ENCODE measurements at places on chromosomes 11 and 22.

DNA sequence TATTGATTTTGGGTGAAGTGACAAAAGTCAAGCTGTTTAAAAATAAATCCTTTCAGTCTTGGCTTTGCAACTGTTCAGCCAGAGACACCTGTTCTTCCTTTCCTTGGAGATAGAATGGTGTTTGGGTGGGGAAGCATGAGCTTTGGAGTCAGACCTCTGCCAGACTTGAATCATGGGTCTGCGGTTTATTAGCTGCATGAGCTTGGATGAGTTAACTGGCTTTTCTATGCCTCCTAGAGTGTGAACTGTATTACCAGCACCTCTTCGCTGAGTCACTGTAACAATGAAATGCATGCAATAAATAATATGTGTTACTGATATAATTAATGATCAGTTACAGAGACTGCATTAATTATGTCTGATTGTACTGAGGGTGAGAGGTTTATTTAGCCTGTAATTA is 13.5 kb upstream of the MYEOV start:
- no peak for DNase-seq

DNA sequence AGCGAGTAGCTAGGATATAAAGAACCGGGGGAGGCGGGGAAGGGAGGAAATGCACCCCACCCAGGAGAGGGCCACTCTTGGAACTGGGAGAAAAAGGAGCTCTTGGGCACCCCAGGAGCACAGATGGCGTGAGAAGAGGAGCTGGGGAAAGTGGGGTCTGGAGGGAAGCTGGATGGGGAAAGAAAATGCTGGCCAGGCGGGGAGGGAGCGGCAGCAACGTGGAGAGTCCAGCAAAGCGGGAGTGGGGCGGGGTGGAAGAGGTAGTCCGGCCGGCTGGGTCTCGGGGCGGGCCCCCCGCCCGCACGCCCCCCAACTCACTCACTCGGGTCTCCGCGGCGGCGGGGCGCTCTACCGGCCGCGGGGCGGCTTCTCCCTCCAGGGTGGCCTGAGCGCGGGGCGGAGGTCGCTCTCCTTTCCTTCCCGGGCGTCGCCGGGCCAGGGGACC is 522 bp downstream of the TOB2 start:
- DNase-seq, result no peak

DNA sequence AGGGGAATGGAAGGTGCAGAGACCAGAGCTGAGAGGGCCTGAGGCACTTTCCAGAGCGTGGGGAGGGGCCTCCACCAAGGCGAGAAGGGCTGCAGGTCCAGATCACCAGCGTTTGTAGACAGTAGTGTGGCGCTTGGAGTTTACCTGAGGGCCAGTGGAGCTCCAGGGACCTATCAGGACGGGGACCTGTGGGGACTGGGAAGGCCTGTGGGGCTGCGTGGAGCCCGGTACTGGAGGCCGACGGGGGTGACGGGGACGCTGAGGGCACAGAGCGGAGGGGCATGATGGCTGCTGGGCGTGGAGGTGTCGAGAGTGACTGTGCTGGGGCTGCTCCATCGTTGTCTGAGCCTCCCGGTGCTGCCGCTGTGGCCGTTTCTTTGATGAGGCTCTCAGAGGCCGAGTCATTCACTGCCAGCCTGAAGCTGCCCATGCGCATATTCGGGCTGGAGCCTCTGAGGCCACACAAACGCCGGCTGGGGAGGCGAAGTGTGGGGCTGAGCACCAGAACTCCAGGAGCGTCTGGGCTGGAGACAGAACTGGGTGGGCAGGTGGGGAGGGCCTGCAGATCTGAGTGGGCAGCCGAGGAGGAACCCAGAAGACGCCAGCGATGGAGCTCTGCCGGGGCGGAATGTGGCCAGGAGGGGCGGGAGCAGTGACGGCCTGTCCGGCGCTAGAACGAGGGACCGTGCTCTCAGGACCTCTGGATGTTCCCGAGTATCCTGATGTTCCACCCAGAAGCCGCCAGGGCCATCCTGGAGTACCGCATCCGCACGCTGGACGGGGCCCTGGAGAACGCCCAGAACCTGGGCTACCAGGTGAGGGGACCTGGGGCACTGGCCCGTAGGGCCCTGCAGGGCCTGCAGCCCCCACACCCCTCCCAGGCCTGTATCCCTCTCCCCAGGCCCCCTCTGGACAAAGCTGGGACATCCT is 2.6 kb downstream of the PGGHG start:
- no peak for DNase-seq

- no peak for DNase-seq
Observed at GRCh38 chr11:134044514-134045284, 24.2 kb upstream of the JAM3 start.

- DNase-seq, result no peak
Observed at GRCh38 chr11:58900479-58901420, 38.5 kb upstream of the GLYATL1 start.

DNA sequence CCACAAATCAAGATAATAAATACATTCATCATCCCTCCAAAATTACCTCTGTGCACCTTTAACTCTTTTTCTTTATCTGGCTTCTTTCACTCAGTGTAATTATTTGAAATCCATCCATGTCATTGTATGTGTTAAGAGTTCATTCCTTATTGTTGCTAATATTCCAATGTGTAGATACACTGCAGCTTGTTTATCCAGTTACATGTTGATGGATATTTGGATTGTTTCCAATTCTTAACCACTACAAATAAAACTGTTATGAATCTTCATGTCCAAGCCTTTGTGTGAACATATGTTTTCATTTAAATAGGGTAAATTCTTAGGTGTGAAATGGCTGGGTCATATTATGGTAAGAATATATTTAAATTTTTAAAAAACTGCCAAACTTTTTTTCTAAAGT is 323.3 kb upstream of the NCAM1 start:
- no peak for DNase-seq

- DNase-seq, result no peak
Observed at GRCh38 chr22:44664149-44664548, 37.9 kb upstream of the PRR5 start.

- no peak for DNase-seq
Observed at GRCh38 chr11:6717426-6717825, 34.3 kb upstream of the MRPL17 start.

- DNase-seq, result no peak
Observed at GRCh38 chr11:68457898-68458249, 2.7 kb upstream of the PPP6R3 start.

- no peak for DNase-seq
Observed at GRCh38 chr11:72238040-72238450, 5.9 kb downstream of the PHOX2A start.

- no peak for DNase-seq
Observed at GRCh38 chr22:24401931-24402367, 25.4 kb upstream of the ADORA2A start.

GRCh38 chr11:77966338-77966737 is 28.1 kb downstream of the INTS4 start:
- no peak for DNase-seq

DNA sequence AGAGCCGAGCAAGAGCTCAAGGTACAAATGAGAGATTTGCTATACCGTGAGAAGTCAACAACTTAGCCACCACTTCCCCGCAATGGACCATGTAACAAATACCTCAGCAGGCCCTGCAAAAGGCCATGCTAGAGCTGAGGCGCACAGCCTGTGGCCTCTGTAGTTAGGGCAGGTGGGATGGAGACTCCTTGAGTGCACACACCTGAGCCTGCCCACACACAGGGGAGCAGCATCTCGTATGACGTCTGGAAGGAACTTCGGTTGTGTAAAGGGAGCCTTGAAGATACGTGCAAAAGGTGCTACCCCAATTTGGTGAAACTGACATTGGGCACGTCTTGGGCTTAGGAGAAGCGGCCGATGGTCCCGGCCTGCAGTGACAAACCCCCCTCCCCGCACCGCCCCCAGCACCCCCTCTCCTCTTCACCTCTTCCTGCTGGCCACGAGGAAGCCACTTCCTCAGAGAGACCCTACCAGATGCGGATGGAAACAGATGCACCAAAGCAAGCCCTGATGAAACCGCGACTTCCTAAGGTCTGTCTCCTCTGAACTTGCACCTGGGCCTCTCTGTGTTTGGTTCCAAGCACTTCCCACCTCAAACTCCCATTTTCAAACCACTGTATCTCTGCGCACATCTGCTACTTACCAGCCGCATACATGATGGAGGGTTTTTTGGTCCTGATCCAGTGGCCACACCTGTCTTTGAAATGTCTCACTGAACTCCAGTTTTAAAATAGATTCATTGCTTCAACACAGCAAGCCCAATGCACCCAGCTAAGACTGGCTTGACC is 10.6 kb downstream of the CDPF1 start:
- no peak for DNase-seq

- no peak for DNase-seq
Observed at GRCh38 chr22:41920271-41920976, 5.5 kb upstream of the SHISA8 start.

DNA sequence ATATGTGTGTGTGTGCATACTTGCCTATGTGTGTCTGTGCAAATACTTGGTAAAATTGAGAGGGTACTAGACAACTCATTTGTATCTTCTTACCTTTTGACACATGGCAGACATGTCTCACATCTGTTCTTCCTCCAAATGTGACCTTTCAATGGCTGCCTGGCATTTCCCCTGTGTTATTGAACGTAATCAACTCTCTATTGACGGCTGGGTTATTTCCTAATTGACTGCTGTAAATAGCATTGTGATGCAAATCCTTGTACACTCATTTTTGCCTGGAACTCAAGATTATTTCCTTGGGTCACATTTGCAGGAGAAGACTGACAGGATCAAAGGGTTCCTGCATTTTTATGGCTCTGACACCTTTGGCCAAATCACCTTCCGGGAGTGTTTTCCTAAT is 37.4 kb downstream of the KCNQ1 start:
- DNase-seq, result no peak

GRCh38 chr11:1623716-1624115 is 1.8 kb upstream of the KRTAP5-4 start:
- DNase-seq, result no peak

DNA sequence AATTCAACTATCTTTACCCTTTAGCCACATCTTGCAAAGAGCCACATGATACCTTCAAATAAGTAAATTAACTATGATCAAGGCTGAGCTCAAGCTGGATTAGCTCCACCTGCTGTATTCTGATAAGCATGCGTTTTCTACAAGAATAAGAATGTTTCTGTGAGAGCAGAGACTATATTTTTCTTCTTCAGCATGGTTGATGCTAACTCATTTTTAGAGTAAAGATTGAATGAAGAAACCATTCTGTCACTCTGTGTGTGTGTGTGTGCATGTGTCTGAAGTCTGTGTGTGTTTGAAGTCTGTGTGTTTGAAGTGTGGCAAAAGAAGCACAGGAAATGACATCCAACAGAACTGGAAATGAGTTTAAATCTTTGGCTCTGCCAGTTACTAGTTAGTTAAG is 12.0 kb upstream of the LAYN start:
- DNase-seq, result no peak

- DNase-seq, result no peak
Observed at GRCh38 chr11:76244316-76244851, 38.1 kb upstream of the WNT11 start.

DNA sequence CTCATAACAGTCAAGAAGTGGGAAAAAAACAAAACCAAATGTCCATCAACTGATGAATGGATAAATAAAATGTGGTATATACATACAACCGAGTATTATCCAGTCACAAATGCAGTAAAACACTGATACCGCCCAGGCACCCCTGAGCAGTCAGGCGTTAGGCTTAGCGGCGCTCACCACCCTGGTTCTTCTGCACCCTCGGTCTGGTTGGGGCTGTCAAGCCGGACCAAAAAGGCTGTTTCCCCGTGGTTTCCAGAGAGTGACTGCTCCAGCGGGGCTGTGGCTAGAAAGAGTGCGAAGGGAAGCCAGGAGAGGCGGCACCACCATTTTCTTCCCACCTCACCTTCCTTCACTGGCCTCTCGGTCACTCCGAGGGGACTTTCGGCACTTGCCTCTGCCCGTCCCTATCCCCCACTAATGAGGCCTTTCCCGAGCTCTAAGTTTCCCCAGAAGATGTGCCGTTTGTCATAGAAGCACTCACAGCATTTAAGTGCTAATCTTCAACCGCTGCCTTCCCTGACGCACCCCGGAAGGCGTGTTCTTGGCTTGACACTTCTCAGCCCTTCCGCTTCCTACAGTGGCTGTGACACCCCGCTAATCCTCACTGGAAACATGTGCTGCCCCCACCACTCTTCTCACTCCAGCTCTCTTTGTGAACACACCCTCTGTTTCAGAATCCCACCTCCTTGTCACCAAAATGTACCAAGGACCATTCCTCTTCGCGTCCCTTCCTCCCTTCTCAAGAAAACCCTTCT is 42.4 kb downstream of the FCHSD2 start:
- DNase-seq, result no peak

All from stimulated activated CD8-positive, alpha-beta memory T cell treated with anti-CD3 and anti-CD28 coated beads, Interleukin-4, amount 100 ng/mL, for 1 hour (primary cell).